HCEC 1CT (cell line): ENCODE measurements at places on chromosomes 1 and 21.
A peak's percentile ranks its signal among the peaks of the same experiment; 100 is the strongest.

DNA sequence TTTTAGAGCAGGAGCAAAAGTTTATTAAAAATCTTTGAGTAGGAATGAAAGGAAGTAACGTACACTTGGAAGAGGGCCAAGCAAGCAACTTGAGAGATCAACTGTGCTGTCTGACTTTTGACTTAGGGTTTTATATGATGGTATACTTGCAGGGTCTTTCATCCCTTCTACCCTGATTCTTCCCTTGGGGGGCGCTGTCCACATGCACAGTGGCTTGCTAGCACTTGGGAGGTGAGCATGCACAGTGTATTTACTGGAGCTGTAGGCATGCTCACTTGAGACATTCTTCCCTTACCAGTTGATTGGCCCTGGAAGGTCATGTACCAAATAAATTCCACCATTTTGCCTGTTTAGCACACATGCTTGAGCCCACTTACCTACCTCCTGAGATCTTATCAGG is 1001.3 kb upstream of the ADGRL2 start:
- no peak for DNase-seq

DNA sequence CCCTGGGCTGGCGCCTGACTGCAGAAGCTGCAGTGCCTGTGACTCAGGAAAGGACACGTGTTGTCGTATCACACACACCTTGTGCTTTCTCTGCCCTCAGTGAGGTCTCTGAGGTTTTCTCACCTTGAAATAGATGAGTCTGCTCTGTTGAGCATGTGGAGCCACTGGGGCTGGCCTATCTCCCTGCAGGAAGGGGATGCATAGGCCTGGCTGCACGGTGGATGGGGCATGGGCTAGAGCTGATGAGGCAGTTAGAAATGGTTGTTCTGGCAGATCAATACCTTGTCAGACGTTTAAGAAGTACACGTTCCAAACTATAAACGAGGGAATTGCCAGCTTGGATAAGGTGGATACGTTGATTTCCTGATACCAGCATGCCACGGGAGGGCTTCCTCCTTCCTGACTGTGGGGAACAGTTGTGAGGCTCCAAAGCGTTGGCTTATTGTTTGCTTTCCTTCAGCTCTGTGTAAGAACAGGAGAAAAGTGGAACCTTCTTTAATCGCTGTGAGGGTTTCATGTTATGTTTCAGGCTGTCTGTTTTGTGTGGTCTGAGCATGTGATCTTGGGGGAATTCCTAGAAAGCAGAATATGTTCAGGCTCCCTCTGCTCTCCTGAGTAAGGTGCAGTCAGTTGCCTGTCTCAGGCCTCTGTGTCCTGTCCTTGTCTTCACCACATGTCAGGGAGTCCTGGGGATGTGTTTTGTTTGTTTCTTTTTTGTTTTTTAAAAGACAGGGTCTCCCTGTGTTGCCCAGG is 44.8 kb downstream of the PCNT start:
- DNase-seq = no peak

DNA sequence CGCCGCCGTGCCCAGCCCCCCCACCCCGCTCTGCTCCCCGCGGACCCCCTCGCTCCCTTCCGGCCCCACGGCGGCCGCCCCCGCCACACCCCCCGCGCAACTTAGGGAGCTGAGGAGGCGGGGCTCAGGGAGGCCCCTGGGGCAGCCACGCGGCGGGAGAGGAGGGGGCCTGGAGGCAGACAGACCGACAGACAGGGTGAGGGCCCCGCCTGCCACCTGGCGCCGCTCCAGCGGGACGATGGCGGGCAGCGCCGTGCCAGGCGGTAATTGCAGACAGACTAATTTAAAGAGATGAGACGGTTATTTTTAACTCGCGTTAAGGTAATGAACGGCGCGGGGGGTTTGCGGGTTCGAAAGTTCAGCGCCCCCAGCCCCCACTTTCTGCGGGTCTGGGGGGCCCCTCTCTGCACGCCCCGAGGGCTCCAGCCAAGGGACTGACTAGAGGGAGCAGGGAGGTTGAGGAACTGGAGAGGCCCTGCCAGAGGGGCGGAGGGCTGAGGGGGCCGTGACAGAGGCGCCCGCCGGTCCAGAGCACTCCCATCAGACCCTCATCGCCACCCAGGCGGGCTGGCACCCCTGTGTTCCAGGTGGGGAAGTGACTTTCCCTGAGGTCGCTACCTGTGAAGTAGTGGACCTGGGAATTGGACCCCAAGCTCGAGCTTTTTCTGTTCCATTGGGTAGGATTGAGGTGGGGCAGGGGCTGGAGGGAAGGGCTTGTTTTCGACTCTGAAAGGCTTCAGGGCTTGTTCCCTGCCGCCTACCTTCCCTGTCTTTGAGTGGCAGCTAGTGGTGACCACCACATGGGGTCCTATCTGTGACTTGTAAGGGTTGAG is 5.4 kb downstream of the FOXO6 start:
- no peak for DNase-seq

DNA sequence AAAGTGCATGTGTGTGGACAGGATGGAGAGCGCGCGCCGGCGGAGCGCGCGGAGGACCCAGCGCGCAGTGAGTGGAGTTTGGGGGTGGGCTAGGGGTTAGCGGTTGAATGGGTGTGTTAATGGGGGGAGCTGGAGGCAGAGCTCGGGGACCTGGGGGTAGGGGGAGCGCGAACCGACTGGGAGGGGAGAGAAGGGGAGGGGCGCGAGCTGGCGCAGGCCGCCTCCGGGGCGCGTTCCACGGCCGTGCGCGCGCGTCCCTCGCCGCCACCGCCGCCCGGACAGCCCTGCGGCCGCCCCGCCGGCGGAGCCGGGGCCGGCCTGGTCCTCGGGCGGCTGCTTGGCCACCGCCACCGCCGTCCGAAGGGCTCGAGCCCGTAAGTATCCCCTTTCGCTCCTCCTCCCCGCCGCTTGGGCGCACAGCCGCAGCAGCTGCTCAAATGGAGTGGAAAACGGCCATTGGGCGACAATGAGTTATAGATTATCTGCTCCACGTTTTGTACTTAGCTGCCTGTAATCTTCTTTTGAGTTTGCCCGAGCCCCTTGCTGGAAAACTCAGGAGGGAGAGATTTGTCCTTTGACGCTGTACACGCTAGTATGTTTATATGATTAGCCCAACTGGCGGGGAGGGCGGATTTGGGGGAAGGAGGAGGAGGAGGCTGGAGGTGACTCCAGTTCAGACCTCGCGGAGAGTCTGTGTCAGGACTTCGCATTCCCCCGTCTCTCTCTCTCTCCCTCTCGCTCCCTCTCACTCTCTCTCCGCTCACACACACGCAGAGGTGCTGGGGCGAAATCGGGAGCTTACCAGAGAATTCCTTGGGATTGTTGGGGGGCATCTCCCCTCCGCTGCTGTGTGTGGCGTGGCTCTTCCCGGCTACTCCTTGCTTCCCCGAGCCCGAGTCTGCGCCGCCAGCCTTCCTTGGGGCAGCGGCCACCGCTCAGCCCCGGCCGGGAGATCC is at the start of gene ADGRL2:
Gene ADGRL2, plus strand, starts transcription at position 240 of the 956 bp plus-strand sequence. CDS start 36,051 bp downstream, outside the sequence.
- DNase-seq = peak; percentile 86

DNA sequence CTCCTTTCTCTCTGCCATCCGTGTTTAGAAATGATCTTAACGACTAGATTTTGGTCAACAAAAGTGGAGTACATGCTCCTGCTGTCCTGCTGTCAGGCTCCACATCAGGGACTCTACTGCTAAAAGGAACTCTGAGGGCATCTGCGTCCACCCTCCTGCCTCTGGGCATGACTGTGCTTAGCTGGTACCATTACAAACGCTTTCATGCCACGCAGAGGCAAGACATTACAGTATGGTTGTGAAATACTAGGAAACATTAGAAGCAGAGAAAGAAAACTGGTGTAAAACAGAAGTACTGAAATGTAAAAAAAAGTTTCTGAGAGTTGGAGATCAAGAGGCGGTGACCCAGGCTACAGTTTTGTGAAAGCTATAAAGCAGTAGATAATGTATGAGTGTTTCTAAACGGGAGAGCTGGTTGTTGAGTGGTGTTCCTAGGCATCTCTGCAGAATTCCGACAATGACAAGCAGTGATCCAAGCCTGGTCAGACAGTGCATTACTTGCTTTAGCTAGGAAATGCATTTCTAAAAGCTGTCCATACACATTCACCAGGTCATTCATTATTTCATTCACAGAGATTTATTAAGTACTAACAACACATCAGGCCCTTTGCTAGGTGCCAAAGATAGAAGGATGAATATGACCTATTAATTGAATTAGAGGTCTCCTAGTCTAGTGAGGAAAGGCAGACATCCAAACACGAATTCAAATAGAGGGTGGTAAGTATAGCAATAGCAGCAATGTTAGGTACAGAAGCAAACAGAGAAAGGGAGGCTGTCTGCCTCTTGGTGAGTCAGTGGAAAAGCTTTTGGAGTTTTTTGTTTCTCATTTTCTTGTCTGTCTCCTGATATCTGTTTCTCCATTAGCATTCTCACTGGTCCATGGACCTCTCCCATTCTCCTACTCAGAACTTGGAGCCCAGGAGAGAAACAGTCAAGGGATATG is 401.9 kb downstream of the LMO4 start:
- no peak for DNase-seq

- DNase-seq = no peak
These were observed 41.2 kb downstream of the CNST start for GRCh38 chr1:246607462-246607861.

- no peak for DNase-seq
These were observed 750 bp downstream of the RHOU start for GRCh38 chr1:228735871-228736586.

DNA sequence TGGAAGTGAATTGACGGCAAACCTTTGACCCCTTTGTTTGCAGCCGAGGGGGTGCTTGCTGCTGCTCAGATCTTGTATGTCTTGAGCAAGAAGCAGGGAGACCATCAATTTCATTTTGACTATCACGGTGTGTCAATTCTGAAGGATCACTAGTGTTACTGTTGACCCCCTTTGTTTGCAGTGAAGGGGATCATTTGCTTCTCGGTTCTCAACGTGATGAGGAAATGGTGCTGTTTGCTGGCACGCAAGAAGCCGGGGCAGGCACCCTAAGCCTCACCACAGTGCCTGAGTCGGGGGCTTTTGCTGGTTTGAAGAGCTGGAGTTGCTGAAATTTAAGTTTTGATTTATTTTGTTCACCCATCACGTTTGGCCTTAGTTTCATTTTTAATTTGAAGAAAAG is 7.5 kb downstream of the RBM15 start:
- no peak for DNase-seq

DNA sequence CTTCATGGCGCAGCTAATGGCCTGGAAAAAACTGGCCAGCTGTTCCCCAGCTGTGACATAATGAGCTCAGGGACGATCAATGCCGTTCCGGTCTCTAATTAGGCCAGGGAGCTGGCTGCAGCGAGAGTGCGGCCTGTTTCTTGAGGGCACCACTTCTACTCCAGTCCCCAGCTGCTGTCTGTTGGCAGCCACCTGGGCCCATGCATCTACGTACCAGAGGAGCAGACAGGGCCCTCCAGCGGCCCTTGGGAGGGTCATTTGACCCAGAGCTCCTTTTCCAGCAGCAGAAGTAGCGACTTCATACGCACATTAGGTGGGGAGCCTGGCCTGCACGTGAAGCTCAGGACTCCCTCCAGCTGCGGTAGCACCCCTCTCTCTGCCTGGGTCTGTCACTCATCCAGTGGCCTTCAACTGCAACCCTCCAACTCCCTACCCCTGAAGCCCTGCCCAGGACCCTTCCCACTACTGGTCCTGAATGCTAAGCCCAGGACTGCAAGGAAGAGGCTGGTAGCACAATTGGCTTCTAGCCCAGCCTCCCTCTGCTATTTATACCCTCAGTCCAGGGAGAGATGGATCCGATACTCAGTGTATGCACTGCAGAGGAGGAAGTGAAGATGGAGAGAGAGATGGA is 9.1 kb upstream of the GPR61 start:
- no peak for DNase-seq

DNA sequence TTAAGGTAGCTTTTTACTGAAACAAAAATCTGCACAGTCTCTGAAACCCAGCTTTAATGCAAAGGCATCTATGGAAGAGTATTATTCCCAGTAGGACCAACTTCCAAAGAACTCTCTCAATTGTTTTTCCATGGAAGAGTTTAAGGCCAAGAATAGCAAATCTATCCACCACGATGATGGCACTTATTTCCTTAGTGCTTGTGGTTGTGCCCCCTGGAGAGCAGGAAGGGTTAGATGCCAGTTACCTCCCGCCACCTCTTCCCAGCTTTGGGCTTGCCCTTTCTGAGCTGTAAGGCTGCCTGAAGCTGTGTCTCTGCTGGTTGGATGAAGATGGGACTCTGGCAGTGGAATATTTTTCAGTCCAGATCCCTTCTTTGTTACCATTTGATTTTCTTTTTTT is 4.8 kb upstream of the ATP1A1 start:
- no peak for DNase-seq

GRCh38 chr1:80639777-80640533 is 1160.8 kb upstream of the ADGRL2 start:
- DNase-seq = no peak

GRCh38 chr1:64006276-64007051 is 197.0 kb upstream of the UBE2U start:
- peak; percentile 79 for DNase-seq

GRCh38 chr1:216464489-216464888 is 41.2 kb upstream of the USH2A start:
- peak; percentile 97 for DNase-seq

- peak; percentile 19 for DNase-seq
These were observed 66.3 kb upstream of the SSX2IP start for GRCh38 chr1:84756455-84757082.

GRCh38 chr1:91952187-91952586 is 3.0 kb downstream of the BRDT start:
- DNase-seq = no peak

- DNase-seq = peak; percentile 57
These were observed 57.4 kb downstream of the OLIG1 start for GRCh38 chr21:33127154-33127867.

DNA sequence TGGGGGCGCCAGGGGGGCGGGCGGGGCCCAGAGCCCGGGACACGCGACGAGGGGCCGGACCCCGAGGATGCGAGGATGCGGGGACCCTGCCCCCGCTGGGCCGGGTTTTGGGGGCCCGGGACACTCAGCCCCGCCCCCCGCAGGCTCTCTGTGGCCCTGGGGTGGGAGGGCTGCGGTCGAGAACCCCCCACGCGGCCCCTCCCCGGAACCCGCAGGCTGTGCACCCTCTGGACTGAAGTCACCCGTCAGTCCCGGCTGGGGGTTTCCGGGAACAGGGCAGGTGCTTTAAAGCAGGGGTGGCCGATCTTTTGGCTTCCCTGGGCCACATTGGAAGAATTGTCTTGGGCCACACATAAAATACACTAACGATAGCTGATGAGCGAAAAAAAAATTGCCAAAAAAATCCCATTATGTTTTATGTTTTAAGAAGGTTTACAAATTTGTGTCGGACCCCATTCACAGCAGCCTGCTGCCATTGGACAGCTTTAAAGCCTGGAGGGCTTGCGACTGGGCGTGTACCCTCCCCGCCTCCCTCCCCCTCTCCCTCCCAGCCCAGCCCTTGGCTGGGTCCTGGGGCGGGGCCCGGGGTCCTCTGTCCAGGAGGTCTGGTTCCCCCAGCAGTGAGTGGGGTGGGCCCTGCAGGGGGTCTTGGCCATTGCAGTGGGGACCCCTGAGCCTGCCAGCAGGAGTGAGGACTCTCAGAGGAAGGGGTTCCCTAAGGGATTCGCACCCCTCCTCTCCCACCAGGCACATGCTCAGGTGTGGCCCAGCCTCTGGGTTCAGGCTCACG is 21.6 kb upstream of the C1orf159 start:
- no peak for DNase-seq

GRCh38 chr1:18537386-18538306 is 56.9 kb downstream of the KLHDC7A start:
- no peak for DNase-seq

GRCh38 chr1:19074361-19074901 is 118.0 kb upstream of the IFFO2 start:
- no peak for DNase-seq
